ENCODE measurements at places on chromosomes 6 and 20.
A peak's percentile ranks its signal among the peaks of the same experiment; 100 is the strongest.

GRCh38 chr6:77368660-77369313 lies 94.5 kb downstream of the HTR1B start:
- DNase-seq = peak; percentile 72

- DNase-seq = no peak
Measured at GRCh38 chr6:2426561-2427340, 181.3 kb upstream of the GMDS start.

- peak; percentile 92 for DNase-seq
Measured at GRCh38 chr6:89260832-89261231, 43.7 kb upstream of the GABRR1 start.

- peak; percentile 42 for DNase-seq
Measured at GRCh38 chr6:376827-377640, 14.5 kb upstream of the IRF4 start.

GRCh38 chr6:142702501-142703460 lies 242.2 kb downstream of the HIVEP2 start:
- peak; percentile 77 for DNase-seq

DNA sequence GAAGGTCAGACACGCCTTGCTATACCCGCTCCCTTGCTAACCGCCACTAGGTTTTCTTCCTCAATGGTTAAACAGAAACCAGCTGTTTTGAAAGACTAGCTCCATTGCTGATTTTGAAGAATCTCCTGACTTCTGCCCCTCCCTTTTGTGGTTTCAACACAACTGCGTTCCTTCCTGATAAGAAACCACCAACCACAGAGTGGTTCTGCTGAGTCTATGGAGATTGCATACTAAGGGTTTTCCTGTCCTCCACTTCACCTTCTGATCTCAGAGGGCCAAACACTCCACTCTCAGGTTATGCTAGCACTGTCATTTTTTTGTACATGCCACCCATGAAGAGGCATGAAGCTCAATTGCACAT lies 207.9 kb downstream of the MYLK4 start:
- DNase-seq = peak; percentile 99

GRCh38 chr6:32116674-32117073 lies 7.5 kb upstream of the TNXB start:
- DNase-seq = peak; percentile 66

GRCh38 chr20:53900380-53900999 lies 169.9 kb downstream of the BCAS1 start:
- no peak for DNase-seq

DNA sequence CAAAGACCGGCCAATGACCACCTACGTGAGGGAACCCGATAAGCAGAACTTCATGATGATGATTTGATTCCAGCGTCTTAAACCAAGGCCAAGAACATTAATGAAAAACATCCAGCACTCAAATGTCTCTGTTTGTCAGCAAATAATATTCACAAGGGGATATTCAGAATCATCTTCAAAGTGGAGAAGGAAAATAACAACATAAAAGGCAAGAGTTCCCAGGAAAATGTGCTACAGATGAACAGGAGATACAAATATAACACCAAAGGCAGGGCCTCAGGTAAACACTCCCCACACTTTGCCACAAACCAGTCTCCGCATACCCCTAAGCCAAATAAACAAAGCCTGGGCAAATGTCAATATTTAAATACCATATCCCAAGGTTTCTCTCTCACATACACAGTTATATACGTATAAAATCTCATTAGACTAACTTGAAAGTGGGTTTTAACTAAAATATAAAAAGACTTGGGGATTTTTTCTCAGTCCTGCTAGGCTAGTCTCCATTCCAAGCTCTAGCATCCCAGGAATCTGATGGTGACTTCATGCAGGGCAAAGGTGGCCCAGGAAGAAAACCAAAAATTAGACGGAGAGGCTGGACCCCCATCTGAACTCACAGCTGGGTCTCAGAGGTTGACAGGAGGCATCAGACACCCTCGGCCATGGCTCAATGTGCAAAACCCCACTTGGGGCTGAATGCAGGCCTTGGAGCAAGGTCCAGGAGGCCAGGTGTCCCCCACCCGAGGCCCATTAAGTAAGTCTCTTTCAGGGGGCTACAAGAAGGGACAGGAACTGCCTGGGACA lies 32.1 kb downstream of the TRAM2 start:
- no peak for DNase-seq

GRCh38 chr20:54083459-54083858 lies 13.1 kb upstream of the BCAS1 start:
- no peak for DNase-seq

DNA sequence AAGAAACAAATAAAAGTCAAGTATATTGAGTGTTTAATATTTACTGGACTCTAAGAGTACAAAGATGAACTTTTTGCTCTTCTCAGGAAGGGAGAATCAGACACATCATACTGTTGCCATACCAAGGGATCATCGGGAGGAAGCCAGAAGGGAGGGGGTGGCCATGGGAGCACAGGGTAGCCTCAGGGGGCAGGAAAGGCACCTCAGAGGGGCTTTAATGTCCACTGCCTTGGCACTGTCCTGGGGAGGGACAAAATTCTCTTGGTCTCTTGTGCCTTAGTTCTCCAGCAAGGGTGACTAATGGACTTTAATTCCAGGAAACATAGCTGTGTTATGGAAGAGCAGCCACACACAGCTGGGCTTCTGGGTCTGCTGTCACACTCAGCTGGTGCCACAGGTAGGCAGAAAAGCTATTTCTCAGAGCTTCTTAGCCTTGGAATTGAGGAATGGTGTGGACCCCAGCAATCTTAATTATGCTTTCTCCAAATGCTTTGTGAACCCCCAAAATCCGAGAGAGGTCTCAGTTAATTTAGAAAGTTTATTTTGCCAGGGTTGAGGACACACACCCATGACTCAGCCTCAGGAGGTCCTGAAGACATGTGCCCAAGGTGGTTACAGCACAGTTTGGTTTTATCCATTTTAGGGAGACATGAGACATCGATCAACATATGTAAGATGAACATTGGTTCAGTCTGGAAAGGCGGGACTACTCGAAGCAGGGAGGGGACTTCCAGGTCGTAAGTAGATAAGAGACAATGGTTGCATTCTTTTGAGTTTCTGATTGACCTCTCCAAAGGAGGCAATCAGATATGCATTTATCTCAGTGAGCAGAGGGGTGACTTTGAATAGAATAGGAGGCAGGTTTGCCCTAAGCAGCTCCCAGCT lies 53.2 kb downstream of the MRAP2 start:
- DNase-seq = peak; percentile 49

DNA sequence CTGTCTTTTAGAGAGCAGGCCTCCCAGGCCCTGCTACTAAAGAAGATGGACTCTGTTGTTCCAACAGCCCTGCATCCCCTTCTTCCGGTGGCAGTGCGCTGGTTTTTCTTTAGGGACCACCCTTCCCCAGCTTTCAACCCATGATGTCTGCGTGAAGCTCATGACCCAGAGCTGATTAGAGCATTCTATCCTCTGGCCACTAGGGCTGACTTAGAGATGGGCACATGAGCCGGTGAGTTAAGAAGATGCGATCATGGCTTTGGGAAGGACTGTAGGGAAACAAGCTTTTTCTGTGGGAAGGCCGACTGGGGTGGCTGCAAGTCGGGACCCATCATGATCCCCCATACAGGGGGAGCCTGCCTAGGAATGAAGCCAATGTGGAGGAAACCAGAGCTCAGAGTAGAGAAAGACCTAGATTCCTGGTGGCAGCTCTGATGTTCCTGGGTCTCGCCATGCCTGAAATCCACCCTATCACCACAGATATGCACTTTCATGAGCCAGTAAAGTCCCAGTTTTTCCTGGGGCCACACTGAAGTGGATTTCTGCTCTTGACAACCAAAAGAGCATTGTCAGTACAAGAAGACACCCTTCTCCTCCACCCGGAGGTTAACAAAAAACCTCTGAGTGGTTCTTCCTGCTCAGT lies 29.1 kb upstream of the STX16 start:
- no peak for DNase-seq

DNA sequence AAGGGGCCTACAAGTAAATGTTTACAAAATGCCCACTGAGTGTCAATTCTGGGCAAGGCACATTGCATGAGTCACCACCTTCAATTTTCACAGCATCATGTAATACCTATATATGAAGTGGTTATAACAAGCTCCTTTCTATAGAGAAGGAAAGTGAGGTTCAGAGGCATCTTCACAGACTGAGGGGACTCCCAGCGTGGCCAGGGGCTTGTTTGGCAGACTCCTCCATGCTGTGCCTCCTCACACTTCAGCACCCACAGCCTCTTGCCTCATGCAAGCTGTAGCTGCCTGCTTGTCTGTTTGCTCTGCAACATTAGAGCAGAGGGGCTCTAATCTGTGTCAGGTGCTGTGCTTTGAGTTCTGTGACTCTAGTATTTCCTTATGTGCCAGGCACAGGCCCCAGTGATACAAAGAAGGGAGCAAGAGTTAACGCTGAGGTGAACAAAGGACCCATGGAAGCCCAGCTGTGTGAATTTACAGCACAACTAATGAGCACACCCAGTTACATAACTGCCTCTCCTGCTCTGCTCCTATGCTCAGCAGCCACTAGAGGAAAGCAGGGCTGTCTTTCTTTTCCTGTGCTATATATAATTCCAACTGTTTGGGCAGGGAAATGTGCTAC lies 72.3 kb downstream of the ZHX3 start:
- no peak for DNase-seq

- DNase-seq = no peak
Measured at GRCh38 chr6:100105919-100106529, 112.0 kb upstream of the MCHR2 start.

- no peak for DNase-seq
Measured at GRCh38 chr20:48326868-48327267, 500.9 kb downstream of the PREX1 start.

DNA sequence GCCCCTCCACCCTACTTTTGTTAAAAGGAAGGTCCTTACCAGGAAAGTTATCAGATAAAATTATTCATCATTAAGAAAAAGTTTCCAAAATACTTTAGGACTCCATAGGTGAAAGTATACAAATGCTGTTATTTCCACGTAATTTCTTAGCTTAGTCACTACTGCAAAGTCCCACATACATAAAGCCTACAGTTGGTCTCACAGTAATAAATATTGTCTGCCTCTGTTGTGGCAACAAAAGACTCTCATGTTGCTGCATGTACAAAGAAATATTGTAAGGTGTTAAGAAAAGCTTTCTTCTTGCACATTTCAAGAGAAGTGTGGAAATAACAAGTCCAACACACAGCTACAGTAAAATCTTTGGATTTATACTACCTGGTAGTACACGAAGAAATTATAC lies 102.4 kb upstream of the DST start:
- no peak for DNase-seq

GRCh38 chr6:106964954-106965353 lies 9.6 kb downstream of the CD24 start:
- DNase-seq = no peak
